Effector memory CD8-positive, alpha-beta T cell (primary cell): ENCODE measurements at places on chromosomes 2 and 18.

- DNase-seq: peak; percentile 6
Observed at GRCh38 chr2:151289972-151290866, 751 bp upstream of the NMI start.

DNA sequence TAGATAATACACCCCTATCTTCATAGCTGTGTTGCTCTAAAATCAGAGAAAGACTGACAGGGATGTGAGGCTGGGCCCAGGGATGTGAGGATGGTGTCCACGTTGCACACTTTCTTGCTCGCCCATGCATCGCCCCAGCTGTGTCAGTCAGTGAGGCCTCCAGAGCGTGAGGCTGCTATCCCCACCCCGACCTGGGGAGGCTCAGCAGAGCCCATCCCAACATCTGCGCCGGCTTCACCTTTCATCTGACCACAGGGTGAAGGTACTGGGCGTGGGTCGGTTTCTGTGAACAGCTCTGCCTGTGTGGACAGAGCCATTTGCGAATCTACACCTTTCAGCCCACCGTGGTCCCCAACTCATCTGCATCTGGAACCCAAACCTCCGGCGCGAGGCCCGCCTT is 255.7 kb downstream of the HDAC4 start:
- no peak for DNase-seq

DNA sequence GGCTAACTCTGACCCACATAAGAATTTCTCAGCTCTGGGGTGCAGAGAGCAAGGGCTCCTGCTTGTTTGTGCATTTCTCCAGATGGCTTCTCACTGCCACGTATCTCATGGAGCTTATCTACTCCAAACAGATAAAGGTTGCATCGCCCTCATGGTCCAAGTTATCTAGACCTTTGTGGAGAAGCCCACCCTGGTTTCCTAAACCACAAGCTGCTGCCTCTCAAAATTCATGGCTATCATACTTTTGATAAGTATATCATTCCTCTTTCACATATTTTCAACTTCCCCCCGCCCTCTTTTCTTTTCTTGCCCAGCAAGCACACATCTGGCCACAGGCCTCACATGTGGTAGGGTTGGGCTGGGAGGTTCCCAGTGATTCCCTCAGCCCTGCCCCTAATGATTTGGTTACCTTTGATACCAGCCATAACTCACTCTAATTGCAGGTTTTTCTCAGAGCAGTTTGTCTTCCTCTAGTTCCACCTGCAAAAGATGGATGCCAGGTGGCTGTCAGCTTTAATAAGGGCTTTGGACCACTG is 146.0 kb downstream of the RHBDD1 start:
- no peak for DNase-seq

DNA sequence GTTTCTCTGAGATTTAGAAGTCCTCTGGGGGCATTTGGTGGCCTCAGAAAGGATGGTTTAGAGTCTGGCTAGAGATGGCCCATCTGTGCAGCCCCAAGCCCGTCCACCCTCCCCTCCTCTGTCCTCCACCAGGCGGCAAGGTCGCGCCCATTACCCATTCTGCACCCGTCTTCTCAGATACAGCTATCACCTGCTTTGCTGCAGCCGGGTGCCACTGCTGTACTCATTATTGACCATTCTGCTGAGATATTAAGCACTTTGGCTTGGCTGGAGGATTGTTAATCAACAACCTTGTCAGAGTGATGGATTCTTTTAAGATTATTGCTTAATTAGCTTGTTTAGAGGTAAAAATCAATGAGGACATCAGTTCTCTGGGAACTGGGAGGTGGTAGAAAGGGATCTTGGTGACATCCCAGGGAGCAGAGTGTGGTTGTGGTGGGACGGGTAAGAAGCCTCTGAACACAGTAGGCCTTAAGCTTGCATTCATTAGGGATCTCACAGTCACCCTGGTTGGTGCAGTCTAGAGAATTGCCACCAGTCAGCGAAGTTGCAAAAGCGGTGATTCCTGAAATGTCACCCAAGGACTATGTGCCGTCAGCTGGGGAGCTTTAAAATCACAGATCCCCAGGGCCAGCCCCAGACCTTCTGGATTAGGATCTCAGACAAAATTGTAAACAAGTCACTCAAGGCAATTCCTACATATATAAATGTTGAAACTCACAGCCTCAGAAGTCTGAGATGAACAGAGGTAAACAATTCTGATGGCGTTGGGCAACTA is 90.9 kb downstream of the CAPN13 start:
- DNase-seq: no peak

DNA sequence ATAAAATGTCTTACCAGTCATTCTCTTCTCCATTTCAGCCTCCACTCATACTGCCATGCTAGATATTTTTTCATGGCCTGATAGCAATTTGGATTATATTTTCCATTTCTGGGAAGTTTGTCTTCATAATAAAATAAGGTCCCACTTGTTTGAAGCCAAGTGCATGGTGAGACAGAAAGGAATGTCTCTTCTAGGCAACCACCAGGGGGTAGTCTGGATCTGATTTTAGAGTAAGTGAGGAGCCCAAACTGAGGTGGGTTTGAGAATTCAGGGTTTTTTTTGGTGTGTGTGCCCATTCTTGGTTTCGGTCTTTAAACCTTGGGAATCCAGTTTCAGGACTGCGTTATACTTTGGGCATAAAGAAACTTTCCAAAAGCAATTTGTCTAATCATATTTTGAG is 315.5 kb downstream of the RPRM start:
- no peak for DNase-seq

GRCh38 chr18:47204908-47205522 is 28.9 kb upstream of the IER3IP1 start:
- peak; percentile 42 for DNase-seq

DNA sequence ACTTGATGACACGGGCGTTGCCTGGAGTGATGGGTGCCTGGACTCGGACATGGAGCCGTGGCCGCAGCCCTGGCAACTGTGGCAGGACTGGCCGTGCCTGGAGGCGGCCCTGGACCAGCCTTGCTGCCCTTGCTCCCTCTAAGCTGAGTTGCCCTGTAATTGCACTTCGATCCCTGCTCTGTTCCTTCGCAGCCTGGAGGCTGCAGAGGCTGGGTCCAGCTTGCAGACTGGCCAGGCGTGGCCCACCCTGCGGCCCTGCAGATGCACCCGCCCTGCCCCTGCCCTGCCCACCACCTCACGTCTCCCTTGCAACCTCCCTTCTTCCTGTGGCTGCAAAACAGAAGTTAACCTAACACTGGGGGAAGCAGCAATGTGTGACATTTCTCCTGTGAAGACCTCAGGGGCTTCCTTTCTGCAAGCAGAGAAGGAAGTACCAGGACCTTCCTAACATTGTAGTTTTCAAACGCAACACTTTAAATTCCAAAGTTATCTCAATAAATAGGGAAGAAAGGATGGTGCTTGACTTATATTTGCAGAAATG is 174.6 kb upstream of the TPO start:
- no peak for DNase-seq

GRCh38 chr18:77207540-77207939 is 42.1 kb upstream of the GALR1 start:
- peak; percentile 46 for DNase-seq

- no peak for DNase-seq
Observed at GRCh38 chr2:5692561-5693286, 540 bp downstream of the SOX11 start.

DNA sequence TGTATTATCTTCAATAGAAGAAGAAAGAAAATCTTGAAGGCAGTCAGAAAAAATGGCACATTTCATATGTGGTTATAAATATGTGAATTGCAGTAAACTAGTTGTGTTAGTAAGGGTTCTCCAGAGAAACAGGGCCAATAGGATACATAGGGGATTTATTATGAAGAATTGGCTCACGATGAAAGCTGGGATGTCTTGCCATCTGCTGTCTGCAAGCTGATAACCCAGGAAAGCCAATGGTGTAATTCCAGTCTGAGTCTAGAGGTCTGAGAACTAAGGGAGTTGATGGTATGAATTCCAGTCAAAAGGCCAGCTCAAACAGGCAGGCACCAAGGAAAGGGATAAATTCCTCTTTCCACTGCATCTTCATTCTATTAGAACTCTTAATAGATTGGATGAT is 362.4 kb downstream of the KCNJ3 start:
- DNase-seq: no peak

DNA sequence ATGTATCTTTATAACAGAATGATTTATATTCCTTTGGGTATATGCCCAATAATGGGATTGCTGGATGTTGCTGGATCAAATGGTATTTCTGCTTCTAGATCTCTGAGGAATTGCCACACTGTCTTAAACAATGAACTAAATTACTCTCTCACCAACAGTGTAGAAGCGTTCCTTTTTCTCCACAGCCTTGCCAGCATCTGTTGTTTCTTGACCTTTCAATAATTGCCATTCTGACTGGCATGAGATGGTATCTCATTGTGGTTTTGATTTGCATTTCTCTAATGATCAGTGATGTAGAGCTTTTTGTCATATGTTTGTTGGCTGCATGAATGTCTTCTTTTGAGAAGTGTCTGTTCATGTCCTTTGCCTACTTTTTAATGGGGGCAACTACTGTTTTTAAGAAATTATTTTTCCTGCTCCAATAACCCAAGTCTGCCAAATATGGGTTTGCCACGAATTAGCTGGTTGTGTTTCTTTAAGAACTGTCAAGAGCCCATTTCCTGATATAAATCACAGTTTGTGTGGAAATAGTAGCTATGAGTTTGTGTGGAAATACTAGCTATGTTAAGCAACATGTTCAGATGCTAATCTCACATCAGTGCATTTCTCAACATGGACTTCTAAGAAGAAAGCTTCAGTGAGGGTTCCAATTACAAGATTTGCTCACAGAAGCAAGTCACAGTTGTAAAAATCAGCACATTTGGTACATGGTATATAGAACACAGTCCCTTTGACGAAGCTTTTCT is 259.4 kb downstream of the ANAPC1 start:
- no peak for DNase-seq

GRCh38 chr2:158128168-158128973 is 26.7 kb downstream of the UPP2 start:
- DNase-seq: no peak

DNA sequence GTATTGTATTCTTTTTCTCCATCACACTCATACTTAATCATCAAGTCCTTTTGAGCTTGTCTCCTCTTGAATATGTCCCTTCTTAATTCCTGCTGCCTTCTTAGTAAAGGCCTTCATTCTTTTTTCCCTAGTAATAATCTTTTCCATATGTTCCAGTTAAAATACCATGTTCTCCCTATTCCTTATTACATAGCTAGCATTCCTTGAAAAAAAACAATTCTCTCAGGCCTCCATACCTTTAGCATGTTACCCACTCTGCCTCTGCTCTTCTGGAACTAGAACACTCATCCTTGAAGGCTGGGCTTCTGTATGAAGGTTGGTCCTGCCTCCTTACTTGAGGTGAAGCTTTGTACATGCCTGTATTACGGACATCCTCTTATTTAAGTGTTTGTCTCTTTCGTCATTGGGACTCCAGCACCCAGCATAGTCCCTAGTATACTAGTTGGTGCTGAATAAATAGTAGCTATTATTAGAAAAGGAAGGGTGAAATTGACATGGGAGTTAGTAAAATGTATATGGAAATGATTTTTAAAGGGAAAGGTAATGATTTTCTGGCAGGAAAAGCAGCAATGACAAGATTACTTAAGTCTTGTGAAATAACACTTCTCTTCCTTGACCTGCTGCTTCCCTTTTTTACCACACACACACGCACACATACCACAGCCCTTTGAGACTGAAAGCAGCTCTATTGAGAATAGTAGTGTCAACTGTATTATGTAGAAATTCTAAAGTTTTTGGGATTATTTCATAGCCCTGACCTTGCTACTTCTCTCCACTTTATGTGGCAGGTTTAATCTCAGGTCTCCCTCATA is 45.6 kb downstream of the REL start:
- DNase-seq: no peak

- DNase-seq: no peak
Observed at GRCh38 chr2:1548910-1549673, 135.8 kb downstream of the TPO start.

- DNase-seq: no peak
Observed at GRCh38 chr2:187525163-187525900, 28.9 kb downstream of the TFPI start.

- no peak for DNase-seq
Observed at GRCh38 chr18:35525795-35526494, 28.2 kb upstream of the INO80C start.

GRCh38 chr2:195363496-195363895 is 293.5 kb upstream of the SLC39A10 start:
- no peak for DNase-seq

GRCh38 chr2:105934467-105934866 is 189.8 kb downstream of the NCK2 start:
- no peak for DNase-seq

- DNase-seq: no peak
Observed at GRCh38 chr2:96953611-96953978, 32.8 kb downstream of the FAM178B start.

DNA sequence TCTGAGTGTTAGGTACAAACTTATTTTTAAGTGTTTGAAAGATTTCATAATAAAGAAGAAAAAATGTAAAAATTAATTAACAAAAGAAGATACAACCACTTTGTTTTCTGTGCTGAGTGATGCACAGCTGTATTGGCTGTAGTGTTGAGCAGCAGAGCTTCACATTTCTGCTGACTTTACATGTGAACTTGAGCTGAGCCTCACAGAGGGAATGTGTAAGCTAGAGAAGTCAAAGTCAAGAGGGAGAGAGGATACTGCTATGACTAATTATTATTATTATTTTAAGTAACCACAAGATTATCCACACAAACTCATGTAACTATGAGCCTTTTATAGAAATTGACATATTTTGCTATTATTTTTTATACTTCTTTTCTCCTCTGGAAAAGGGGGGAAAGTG is 159.1 kb upstream of the ZSWIM2 start:
- no peak for DNase-seq

DNA sequence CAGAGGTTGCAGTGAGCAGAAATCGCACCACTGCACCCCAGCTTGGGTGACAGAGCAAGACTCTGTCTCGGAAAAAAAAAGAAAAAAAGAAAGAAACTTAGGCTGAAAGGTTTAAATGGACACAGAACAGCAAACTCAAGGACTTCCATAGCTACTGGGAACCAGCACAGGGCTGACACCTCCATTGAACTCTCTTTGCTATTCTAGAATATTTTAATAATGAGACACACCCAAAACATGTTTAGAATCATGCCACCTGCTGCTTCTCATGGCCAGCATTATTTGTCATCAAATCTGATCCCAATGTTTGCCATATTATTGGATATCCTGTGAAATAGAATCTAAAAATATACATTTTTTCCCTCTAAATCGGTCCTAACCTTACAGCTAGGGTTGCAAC is 42.7 kb upstream of the LTBP1 start:
- no peak for DNase-seq

DNA sequence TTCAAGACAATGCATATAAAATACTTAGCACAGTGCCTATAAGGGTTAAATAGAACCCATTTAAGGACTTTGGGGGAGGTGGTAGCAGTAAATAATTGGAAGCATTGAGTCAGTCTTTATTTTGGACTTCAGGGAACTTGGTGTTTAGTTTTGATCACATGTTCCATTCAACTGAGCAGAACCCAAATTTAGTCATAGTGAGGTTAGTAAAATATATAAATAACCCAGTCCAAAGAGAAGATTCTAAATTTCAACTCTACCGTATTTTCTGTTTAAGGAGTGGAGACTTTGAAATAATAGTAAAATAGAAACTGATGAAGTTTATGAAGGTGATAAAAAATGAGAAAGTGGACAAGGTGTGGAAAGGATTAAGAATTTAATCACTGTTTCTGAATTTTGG is 19.7 kb downstream of the TWSG1 start:
- DNase-seq: no peak
